ENCODE measurements at places on chromosomes 1 and 21.

GRCh38 chr1:90996742-90997413, 25.0 kb downstream of the ZNF644 start:
- no peak for DNase-seq

GRCh38 chr1:42017259-42017658, 98.5 kb upstream of the HIVEP3 start:
- no peak for DNase-seq

GRCh38 chr1:156146020-156146768, 7.2 kb upstream of the SEMA4A start:
- peak; percentile 81 for DNase-seq

DNA sequence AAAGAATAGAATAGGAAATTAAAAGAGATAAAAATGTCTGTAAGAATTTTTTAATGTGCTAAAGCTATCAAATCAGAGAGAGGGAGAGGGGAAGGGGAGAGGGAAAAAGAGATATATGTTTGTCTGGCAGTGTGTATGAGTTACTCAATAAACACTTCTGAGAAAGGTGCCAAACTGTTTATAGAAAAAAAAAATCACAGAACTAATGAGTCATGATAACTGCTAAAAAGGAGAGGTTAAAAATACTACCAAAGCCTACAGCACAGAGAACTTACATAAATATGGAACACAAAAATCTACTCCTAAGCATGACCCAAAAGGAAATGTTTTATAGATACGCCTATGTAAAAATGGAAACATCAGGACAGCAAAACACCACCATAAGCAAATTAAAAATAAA, 45.4 kb downstream of the SELENOF start:
- DNase-seq = no peak

DNA sequence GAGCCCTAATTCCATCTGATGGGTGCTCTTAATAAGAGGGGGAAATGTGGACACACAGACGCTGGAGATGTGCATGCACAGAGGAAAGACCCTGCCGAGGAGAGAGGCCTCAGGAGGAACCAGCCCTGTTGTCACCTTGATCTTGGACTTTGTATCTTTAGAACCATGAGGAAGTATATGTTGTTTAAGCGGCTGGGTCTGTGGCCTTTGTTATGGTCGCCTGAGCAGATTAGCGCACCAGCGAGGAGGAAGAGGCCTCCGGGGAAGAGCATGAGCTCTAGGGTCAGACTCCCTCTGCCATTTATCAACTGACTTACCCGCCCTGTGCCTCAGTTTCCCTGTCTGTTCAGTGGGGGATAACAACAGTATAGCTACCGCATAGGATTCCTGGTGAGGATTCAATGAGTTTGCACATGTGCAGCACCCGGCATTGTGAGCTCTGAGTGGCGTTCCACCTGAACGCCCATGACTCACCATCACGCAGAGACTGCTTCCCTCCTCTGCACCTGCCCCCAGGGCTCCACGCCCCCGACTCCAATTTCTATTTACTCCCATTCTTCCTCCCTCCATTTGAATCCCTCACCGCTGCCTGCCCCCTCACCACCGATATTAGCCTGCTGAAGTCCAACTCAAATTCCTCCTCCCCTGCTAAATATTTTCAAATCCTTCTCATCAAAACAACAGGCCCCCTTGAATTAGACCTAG, 67.2 kb downstream of the ATP5PO start:
- no peak for DNase-seq

DNA sequence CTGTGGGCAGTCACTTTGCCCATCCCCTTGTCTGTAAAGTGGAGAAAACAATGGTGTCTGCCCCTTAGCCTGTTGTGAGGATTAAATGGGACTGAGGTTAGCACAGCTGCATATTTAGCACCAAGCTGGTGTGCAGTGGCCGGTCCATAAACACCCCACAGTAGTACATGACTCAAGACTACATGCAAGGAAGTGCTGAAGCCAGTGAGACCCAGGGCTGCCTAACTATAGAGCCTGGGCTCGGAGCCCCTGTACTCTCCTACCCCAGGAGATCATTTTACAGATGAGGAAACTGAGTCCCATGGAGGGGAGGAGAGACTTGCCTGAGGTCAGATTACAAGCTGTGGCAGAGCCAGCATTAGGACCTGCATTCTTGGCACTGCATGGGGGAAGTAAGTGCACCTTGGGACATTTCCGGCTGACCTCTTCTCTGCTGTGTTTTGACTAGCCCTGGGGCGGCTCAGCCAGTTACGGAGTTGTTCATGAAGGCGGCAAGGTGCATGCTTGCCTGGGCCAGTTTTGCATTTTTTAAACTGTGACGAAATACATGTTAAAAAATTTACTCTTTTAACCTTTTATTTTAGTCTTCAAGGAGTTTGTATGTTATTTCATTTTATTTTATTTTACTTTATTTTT, 3.2 kb downstream of the SERINC2 start:
- DNase-seq = no peak

DNA sequence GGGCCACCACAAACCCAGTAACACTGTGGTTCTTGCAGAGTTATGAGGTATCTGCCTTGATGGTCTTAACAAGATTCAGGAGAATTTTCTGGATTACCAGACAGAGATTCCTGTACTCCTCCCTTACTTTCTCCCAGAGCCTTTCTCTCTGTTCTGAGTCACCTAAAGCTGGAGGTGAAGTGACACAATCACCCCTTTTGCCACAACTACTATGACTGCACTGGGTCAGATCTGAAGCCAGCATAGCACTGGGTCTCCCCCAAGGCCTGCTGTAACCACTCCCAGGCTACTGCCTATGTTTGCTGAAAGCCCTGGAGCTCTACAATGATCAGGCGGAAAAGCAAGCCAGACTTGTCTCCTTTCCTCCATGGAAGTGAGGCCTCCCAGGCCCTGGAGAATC, 156.7 kb upstream of the NEGR1 start:
- DNase-seq = no peak

GRCh38 chr1:201741763-201742342, 87.1 kb upstream of the IPO9 start:
- no peak for DNase-seq

DNA sequence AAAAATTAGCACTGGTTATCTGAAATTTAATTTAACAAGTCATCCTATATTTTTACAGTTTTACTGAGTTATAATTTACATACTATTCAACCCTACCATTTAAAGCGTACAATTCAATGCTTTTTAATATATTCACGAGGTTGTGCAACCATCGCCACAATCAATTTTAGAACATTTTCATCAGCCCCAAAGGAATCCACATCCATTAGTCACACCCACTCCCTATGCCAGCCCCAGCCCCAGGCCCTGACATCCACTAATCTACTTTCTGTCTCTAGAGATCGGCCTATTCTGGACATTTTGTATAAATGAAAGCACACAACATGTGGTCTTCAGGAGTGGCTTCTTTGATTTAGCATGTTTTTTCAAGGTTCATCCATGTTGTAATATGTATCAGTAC, 134.7 kb downstream of the PSMG1 start:
- DNase-seq = no peak

DNA sequence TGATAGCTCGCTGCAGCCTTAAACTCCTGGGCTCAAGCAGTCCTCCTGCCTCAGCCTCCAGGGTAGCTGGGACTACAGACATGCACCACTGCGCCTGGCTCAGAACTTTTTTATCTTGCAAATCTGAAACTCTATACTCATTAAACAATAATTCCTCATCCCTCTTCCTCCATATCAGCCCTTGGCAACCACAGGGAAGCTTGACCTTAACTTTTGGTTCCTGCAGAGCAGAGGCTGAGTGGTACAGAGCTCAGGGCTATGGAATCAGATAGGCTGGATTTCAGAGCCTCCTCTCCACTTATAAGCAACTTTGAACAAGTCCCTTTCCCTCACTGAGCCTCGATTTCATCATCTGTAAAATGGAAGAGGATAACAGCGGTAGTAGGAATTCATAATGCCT, 47.4 kb downstream of the ECE1 start:
- no peak for DNase-seq

DNA sequence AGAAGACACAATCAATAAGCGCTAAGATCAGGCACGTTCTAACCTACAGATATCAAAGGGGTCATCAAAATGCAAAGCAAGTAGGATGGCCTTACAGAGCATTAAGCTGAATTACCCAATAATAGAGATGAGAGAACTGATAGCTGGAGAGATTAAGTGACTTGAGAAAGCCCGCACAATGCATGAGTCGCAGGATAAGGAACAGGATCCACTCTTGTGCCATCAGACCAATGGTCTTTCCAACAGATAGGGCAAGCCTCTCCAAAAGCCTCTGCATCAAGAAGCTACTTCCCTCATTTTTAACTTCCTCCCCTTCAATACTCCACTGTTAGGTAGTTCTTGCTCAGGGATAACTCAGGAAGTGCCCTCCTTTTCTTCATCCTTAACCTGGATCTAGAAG, 2.6 kb downstream of the CHML start:
- DNase-seq = no peak

DNA sequence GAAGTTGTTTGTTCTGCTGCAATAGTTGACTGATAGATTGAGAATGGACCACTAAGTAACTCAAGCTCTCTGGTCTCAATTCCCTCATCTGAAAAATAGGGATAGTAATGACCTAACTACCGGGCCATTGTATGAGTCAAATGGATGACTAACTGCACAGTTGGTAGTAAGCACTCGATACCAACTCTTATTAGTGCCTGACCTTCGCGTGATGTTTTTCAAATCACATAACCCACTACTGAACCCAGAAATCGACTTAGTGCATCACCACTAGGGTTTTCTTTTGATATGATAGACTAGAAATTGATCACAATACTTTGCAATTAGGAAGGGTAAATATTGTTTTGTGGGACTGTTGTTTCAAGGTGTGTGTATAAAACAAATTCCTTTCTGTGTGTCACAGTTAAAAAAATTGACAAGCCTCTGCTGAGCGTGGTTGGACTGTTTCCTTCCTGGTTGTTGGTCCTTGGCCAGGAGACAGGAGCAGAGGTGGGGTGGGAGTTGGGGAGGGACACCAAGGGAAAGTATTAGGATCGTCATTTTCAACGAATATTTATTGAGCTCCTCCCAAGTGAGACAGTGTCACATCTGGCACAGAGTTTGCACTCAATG, 54.0 kb upstream of the LRP8 start:
- no peak for DNase-seq

GRCh38 chr21:45175326-45176095, 101.1 kb downstream of the ADARB1 start:
- DNase-seq = no peak

DNA sequence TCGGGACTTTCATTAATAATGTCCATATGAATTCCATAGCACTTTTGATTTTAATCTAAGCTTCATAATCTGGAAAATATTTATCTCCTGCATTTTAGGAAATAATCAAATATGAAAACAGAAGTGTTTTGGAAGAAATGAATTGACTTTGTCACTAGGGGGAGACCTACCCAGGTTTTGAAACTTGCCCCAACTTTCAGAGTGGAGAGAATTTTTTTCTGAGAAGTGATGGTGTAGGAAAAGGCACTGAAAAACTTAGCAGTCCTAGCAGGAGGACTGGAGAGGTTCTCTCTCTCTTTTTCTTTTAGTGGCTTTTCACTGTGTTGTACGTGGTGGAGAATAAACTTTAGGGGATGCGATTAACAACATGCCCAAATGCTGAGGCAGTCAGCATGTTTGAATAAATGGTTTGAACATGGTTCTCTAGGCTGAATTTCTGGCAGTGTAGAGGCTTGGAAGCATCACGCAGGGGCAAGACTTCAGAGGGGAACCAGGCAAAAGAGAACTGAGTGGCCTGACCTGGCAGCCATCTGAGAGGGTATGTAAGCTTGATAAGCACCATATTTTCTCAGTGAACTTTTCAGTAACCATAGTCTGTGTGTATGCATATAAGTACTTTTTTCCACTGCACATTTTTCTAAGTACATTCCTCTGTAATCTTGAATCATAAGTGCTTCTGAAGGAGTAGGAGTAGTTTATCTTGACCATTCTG, 68.3 kb upstream of the NEK7 start:
- DNase-seq = peak; percentile 48

GRCh38 chr1:7678491-7679158, 92.5 kb upstream of the VAMP3 start:
- no peak for DNase-seq

GRCh38 chr1:168608796-168609715, 32.7 kb downstream of the XCL1 start:
- DNase-seq = no peak

GRCh38 chr1:228094432-228095016, 8.6 kb downstream of the C1orf35 start:
- no peak for DNase-seq

- DNase-seq = no peak
These were observed 104.2 kb upstream of the MAGI3 start for GRCh38 chr1:113286156-113286555.

GRCh38 chr1:110390692-110391245, at the start of gene SLC16A4:
Gene SLC16A4 (minus strand): TSS chr1:110391026. CDS start chr1:110389323, 1,703 bp downstream.
- no peak for DNase-seq

- no peak for DNase-seq
These were observed 415.0 kb upstream of the ESRRG start for GRCh38 chr1:217138173-217138765.

DNA sequence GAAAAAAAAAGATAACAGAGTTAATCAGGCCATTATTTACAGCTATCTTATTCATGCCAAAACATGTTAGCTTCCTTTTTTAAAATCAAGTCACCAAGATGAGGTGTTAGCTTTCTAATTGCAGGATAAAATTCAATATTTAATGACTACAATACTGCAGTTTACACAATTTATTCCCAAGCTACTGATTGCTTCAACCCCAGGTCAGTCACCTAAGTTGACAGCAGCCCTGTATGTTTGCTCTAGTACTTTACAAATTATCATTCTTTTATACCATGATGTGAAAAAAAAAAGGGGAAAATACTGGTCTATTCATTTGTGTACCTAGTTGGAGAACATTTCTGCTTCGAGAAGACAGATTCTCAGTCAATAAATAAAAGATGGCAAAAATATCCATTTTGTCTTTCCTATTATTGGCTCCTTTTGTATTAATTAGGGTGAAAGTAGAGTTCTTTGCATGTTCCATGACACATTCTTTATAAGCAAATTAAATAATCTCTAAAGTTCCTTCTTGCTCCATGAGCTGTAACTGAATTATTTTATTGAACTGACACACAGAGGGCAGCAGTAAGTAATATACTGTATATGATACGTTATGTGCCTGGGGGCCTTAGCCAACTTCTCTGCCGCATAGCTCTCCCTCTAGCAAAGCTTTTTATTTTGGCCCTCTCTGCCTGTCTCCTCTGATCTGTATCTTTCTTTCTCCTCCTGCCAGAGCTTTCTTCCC, 48.0 kb downstream of the DIPK1A start:
- no peak for DNase-seq

GRCh38 chr1:20216574-20216973, 30.3 kb upstream of the PLA2G2C start:
- peak; percentile 17 for DNase-seq

DNA sequence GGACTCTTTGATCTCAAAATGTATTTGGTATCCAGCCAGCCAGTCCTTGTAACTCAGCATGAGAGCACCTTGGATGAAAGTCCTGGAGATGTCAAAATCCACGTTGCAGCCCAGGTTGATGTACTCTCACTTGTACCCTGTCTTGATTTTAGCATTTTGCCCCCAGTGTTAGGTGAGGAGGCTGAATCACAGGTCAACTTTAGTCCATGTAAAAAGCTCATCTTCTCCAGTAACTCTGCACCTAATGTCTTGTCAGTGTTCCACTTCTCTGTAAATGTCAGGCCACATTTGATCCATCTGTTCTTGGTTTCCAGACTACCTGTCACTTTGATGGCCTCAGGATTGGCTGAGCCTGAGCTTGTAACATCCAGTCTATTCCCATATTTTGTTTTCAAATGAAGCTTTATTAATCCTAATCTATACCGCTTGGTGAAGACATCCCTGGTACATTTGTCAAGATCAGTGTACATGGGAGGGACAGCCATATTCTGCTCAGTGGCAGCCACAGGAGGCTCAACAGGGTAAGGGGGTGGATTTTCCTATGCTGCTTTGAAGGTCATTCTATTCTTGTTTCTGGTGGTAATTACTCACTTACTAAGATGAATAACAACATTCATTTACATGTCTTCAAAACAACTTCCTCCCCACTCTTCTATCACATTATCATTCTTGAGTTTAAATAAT, 24.1 kb upstream of the FCRL3 start:
- DNase-seq = no peak
